PC-3 (cell line): ENCODE measurements at places on chromosomes 7 and 10. TPM values are rescaled to one million over a fixed set of nuclear protein-coding genes. Genes with fewer than 3 reads are reported as not detected.

DNA sequence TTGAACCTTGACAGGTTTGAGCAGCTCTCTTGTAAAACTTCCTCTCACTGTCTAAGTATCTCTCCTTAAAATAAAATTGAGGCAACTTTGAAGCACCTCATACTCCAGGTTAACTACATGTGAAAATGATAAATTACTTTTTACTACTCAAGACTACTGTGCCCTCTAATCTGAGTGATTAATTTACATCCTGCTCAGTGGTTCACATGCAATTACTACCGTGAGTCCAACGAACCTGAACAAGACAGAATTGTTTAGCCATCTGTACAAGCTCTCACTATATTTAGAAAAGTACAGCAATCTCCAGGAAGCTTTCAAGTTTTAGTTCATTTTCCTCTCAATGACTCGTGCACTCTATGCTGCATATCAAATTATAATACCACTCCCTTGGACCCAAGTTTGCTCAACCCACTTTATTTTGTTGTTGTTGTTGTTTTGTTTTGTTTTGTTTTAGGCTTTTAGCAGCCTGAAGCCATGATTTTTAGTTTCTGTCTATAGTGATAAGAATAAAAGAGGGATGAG is 21.2 kb downstream of the PDE1C start:
- DNase-seq = no peak

DNA sequence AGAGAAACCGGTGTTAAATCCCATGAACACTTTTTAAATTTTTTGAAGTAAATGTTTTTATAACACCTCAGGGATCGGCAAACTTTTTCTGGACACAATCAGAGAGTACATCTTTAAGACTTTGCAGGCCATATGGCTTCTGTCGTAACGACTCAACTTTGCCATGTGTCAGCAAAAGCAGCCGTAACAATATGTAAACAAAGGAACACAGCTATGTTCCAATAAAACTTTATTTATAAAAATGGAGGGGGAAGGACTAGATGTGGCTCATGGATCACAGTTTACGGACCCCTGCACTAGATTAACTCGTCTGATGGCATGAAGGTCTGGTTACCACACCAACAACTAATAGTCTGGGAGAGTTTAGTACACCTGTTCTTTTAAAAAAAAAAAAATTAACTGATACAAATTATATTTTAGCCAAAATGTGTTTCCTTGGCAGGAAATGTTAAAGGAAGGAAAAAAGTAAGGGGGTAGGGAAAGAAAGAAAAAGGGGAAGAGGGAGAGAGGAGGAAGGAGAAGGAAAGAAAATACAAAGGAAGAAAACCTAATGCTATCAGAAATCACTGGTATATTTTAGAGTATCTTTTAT is 50.2 kb downstream of the ABI1 start:
- peak; percentile 6 for DNase-seq

DNA sequence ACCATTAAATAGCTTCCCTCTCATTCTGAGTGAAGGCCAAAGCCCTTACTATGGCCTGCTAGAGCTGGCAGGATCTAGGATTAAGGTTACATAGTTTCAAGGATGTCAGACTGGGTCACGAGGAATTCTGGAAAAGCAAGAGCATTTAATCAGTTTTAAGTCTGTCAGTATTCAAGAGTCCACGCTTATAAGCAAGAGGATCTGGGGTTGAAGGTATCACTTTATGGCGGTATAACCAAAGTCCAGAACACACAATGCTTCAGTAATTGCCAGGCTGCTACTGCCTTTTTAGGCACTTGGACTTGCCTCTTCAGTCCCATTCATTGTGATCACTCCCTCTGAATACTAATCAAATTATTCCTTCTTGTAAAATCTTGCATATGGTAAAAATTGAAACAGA is 101.0 kb downstream of the HBP1 start:
- no peak for DNase-seq

DNA sequence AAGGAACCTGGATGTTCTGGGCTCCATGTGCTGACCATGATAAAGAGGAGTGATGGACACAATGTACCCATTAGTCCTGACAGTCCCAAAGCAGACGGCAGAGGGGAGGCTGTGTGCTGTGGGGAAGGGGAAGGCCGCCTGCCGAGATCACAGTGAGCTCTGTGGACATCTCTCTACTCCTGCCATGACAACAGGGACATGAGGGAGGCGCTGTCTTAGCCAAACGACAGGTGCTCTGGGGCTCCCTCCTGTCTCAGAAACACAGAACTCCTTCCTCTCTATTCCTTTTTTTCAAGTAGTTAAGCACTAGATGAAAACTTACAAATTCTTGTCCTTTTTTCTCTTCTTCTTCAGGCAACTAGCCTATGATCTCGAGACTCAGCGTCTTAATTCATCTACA is 113.1 kb downstream of the RNF32 start:
- no peak for DNase-seq

- no peak for DNase-seq
Measured at GRCh38 chr7:98968621-98969020, 90.3 kb downstream of the TRRAP start.

DNA sequence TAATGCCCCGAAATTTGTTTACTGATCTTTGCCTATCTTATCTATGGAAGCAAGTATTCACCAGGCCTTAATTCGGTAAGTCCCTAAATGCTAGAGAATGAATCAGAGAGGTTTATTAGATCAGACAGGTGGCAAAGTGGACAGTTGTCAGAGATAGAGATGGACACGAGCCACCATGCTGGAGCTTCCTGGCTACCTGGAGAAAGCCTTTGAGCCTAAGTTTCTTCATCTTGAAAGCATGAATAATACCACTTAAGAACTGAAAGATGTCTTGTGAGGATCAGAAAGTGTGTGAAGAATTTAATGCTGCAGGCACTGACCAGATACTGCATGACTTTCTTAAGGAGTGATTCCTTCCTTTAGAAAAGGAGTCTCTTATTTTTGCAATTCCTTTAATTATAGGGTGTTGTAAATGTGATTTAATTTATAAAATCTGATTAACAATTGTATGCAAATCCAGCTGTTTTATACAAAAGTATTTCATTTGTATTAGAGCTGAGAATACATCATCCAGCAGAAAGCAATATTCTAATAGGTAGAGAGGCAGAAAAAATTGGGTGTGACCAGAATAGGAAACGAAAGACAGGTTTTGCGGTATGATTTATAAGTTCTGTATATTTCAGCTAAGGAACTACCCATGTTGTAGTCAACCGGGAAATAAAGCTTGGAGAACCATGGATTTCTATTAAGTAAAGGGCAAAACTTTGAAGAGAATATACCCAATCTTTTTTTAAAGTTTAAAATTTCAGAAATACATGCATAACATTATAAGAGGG is 82.7 kb downstream of the SMURF1 start:
- no peak for DNase-seq

GRCh38 chr7:66642186-66642585 is 13.5 kb downstream of the KCTD7 start:
- no peak for DNase-seq

GRCh38 chr7:22670422-22670815 is 56.6 kb upstream of the IL6 start:
- no peak for DNase-seq

Gene TRPV5
- total RNA-seq = not detected in 2 replicates

Gene SERPINE1
- total RNA-seq = 46.1 and 52.5 TPM in 2 replicates

Gene BCCIP
- total RNA-seq = 64.8 and 81.5 TPM in 2 replicates
